ENCODE measurements at places on chromosomes 16 and 17.

DNA sequence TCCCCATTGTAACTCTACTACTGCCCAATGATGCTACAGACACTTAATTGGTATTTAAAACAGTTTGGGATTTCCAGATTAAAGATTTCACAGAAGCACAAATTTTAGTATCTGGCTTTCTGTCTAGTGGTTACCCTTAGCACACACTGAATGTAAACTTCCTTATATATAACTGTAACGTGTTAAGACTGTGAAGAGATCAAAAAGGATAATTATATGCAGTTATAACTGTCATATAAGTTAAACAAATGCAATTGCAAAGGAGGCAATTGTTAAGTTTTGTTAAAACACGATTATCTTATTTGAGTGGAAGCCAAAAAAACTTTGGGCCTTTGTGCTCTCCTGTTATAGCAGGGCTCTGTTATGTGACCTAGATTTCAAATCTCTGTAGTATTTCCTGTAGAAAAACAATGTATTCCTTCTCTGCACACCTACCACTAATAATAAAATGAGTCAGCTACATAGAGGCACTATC is 147.9 kb downstream of the STXBP4 start:
- no peak for DNase-seq

- DNase-seq: no peak
Observed at GRCh38 chr17:50551433-50551815, 4.5 kb downstream of the SPATA20 start.

- no peak for DNase-seq
Observed at GRCh38 chr17:42107597-42108576, 4.6 kb downstream of the DHX58 start.

DNA sequence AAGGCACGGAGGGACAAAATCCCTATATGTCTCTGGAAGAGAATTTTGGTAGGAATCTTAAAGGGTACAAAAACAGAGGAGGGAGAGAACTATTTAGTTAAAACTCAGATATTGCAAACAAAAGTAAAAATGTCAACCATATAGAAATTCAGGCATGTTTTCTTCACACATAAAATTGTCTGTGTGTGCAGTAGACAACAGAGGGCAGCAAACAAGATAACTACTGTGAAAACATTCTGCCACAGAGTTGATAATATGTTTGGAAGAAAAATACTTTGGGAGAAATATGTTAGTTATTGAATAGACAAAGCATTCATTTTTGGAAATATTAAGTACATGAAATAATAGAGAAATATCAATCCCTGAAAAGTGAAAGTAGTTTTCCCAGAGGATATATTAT is 56.2 kb downstream of the SNX11 start:
- no peak for DNase-seq

GRCh38 chr17:31061678-31062077 is 33.1 kb upstream of the NF1 start:
- DNase-seq: no peak

Measured in hippocampal formation (tissue), 2 donors.